ENCODE measurements at places on chromosomes 11 and 22.

GRCh38 chr22:40519284-40519947 is 117.1 kb downstream of the MRTFA start:
- no peak for DNase-seq

DNA sequence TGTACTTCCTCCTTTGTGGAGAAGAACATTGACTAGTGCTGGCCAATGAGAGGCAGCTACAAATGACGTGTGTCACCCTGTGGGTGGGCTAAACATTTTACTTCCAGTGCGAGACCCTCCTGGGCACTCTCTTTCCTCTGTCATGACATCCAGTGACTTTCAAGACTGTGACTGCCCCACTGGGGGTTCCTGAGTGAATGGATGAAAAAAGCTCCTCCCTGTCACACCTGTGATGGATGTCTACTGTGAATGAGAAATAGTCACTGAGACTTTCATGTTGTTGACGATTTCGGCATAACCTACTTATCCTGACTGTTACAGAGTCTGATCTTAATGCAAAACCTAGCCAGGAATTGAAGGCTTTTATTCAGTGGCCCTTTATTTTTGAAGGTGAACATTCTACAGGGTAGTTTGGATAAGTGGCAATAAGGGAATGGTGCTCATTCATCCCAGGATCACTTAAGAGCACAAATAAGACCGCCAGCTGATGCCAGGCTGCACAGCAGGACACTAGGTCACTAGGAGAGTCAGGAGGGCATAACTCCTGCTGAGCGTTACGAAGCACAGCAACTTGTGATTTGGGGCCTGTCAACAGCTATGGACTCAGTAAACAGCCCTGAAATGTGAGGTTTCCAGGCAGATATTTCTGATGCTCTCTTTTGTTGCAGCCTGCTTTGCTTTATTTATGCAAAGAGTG is 636.6 kb downstream of the NTM start:
- no peak for DNase-seq

GRCh38 chr11:128497061-128497775 is 90.1 kb downstream of the ETS1 start:
- no peak for DNase-seq

DNA sequence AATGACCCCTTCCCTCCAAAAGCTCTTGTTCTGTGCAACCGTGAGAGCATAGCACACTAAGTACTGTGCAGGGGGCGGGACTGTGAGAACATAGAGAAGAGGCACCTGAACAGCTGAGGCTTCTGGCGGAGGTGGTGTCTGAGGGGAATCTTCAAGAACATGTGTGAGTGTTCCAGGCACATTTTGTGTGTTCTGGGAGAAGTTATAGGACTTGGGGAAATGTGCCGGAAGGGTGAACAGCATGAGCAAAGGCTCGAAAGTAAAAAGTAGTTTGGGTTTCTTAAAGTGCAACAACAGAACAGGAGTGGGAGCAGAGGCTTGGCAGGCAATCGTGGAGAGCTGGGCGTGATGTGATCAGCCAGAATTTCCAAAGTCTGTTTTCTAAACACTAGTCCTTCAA is 12.4 kb upstream of the SYN3 start:
- DNase-seq: no peak

- DNase-seq: no peak
These were observed 14.7 kb downstream of the EPS8L2 start for GRCh38 chr11:720642-721246.

GRCh38 chr11:27912916-27913315 is 195.0 kb downstream of the KIF18A start:
- no peak for DNase-seq

DNA sequence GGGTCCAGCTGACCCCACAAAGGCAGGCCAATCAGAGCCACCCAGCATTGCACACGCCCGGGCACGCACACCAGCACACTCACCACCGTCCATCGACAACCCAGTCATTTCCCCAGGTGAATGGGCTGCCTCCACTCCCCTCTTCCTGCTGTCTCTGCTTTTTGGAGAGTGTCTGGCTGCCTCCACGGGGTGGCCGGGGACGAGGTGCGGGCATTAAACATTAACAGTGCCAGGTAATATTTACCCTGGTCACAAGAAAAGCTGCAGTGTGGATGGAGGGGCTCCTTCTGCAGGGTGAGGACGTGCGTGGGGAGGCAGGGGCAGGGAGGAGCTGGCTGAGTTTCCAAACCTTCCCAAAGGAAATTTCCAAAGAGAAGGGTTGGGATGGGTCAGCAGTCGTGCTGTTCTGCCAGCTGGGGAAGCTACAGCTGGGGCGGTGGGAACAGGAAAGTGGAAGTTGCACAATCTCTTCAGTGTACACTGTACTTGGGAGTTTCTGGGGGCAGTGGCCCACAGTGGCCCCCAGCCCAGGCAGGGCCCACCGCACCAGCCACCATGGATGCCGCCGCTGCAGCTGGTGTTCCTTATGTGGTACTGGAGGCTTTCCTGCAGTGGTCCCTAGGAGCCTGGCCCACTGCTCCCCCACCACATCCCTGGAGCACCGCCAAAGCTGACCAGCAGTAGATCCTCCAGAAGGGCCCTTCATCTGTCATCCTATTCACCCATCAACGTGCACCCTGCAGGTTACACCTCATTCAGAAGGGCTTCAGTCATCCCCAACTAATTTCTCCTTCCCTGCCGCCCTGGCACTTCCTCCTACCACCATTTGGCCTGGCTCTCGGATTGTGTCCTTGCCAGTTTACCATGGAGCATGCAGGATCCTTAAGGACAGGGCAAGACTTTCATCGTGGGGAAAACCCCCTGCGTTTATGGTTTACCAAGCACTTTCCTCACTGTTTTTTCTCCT is at the start of gene FXYD2:
Gene FXYD2 (minus strand): TSS at position 174 of the 967 bp plus-strand sequence. CDS start 66 bp downstream, at position 108.
- no peak for DNase-seq

DNA sequence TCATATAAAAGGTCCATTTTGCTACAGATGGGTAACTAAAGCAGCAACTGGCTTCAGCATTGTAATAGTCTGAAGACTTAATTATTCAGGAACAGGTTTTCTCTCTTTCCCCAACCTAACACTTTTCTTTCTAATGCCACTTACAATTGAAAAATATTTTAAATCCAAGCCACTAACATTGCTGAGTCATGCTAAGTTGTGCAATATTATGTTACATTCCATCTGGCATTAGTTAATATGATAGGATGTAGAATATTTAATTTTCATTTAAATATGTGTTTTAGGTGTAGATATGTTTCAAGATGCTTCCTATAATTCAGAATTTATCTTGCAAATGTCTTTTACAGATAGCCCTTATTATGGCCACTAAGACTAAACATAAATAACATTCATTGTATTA is 98.6 kb downstream of the KIF18A start:
- DNase-seq: no peak

- DNase-seq: no peak
These were observed 90.1 kb downstream of the PDHX start for GRCh38 chr11:35006389-35007128.

GRCh38 chr11:121595717-121596161 is 143.0 kb upstream of the SORL1-AS1 start:
- no peak for DNase-seq

- no peak for DNase-seq
These were observed 9.3 kb downstream of the TNKS1BP1 start for GRCh38 chr11:57315491-57315890.

DNA sequence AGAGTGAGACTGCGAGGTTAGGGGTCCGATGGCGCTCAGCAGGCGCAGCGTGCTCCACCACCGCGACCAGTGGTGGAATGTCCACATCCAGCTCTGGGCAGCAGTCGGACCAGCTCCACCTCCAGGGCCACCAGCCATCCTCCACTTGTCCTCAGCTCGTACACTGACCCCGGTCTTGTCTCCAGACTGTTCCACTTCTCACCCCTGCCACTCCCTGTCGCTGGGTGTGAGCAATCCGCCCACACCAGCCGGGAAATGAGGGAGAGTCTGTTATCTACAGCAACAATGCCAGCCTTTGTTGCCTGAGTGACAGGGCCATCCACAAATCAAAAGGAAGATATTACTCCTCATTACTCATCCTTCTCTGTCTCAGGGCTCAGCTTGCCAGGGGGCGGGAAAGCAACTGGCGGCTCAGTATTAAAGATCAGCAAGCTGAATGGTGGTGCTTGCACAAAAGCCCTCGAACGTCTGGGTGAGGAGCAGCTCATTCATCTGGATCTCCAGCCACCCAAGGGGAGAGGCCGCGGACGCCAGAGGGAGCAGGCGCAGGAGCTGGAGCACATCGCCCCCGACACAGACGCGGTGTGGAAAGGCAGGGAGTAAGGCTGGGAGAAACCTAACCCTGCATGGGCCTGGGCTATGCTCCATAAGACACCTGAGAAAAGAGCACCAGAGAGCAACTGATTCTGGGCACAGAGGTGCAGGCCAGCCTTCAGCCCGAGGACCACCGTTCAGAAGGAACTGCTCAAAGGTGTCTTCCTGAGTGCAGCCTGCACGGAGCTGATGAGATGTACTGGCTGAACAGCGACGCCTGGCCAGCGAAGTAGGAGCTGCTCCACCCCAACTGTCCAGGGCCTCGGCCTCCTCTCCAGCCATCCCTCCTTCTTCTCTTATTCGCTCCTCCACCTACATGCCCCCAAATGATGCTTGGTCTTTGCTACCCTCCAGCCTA is 21.9 kb downstream of the IGSF9B start:
- DNase-seq: peak; percentile 87

DNA sequence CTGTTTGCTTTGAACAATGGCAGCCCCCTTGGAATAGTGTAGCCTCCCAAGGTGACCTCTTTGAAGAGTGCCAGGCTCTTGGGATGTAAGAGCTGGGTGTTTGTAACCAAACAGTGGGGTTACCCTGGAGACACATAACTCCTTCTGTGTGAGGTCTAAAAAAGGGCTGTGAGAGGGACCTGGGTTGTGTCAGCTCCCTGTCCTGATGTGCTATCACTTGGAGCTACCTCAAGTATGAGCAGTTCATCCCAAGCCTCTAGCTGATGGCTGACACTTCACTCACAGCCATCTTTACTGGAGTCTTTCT is 40.2 kb downstream of the TSPAN18 start:
- no peak for DNase-seq

DNA sequence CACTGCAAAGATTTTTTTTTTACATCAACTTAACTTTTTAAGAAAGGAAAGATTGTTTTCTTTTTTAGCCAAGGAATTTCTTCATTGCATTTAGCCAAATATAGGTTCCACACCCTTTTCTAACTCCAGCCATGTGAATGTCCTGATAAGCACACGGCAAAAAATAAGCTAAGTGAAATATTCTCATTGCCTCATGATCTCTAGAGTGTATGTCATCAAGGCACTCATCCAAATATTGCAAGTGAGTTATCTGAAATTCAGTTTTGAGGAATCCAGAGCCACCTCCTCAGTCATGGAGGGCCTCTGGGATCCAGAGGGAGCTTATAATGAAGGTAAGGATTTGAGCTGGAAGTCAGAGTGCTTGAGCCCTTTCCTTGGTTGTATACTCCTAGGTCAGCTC is 80.0 kb downstream of the BLID start:
- DNase-seq: no peak

DNA sequence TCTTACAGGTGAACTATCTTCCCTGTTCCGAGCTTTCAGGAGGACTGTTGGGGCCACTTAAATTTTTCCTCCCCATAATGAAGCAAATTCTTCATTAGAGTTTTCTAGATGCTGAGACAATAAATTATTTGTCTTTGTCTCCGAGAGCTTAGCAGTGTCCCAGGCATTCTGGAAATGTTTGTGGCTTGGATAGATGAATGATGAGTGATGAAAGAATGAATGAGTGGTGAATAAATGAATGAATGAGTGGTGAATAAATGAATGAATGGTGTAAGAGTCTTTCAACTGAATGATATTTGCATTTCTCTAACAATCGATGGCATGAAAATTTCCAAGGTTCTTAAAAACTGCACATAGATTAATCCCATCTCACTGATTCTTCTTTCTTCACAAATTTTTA is 52.8 kb downstream of the AHNAK start:
- DNase-seq: no peak
